ENCODE measurements at places on chromosomes 3 and 15.

DNA sequence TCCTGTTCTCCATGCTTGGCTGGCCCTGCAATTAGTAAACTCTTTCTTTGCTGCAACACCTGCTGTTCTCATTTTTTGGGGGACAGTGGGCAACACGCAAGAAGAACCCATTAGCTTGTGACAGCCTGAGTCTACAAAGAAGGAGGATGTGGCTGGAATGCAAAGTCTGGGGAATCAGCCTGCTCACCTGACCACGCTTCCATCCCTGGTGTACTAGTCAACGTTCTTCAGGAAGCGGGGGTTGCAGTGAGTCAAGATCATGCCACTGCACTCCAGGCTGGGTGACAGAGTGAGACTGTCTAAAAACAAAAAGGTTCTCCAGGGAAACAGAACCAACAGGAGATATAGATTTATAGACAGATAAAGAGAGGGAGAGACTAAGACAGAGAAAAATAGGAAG, 27.7 kb upstream of the KBTBD12 start:
- DNase-seq: no peak

GRCh38 chr15:53627279-53627678, 132.2 kb downstream of the WDR72 start:
- no peak for DNase-seq

DNA sequence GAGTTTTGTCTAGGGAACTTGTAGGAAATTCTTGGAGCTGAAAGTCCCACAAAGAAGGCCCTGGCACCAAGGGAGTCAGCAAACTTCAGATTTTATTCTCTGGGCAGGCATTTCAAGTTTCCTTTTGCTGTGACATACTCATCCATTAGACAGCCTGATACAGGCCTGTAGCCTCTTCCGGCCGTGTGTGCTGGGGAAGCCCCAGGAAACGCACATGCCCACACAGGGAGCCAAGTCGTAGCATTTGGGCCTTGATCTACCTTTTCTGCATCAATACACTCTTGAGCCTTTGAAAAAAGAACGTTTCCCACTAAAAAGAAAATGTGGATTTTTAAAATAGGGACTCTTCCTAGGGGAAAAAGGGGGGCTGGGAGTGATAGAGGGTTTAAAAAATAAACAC, 15.0 kb downstream of the TIGIT start:
- DNase-seq: no peak

- no peak for DNase-seq
These were observed 254.8 kb upstream of the EPHA3 start for GRCh38 chr3:88852606-88853005.

DNA sequence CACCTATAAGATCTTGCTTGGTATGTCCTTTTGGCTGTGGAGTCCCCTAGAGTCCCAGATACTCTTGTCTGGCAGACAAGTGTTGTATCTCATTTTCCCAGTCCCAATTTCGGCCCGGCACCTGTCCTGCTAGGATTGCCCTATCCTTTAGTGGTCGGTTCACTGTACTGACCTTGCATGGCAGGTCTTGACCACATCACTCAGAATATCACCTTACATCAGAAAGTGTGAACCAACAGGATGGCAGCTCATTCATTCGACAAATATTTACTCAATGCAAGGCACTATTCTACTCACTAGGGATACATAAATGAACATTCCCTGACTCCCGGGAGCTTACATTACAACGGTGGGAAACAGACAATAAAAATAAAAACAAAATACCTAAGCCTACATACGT, 5.7 kb upstream of the CCDC80 start:
- no peak for DNase-seq

- DNase-seq: no peak
These were observed 6.1 kb upstream of the THSD4 start for GRCh38 chr15:71109130-71109529.

All from NCI-H1417 treated with DMSO at 0.1 percent for 48 hours (cell line).